ENCODE measurements at places on chromosomes 3 and 15. TPM values are rescaled to one million over a fixed set of nuclear protein-coding genes. Genes with fewer than 3 reads are reported as not detected.
A peak's percentile ranks its signal among the peaks of the same experiment; 100 is the strongest.

DNA sequence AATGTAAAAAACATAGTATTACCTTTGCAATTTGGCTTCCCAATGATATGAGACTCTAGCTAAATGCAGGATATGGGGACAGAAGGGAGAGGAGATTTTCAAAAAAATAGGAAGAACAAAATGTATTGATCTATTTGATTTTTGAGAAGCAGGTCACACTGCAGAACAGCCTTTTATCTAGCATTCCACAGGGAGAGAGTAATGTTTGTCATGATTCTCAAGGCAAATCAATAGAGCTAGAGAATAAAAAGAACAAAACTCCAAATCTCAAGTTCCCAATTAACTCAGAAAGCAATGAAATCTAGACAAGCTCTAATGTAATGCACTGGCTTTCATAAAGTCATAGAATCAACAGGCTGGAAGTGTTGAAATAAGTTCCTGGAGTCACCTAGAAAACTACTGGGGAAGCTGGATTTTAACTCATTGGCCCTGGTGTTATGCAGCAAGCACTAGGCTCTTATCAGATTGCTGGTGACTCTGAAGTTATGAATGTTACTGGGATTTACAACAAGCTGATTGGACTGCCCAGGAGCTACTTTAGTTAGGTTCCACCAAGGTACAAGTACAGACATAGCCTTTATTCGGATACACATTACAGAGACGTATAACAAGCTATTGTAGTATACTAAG, 442.8 kb downstream of the FGF12 start:
- no peak overlapping the region for H3K27ac ChIP-seq
- no peak for DNase-seq
- H3K4me3 ChIP-seq: no peak overlapping the region

- H3K4me3 ChIP-seq: no peak overlapping the region
- no peaks in the 10 kb centered on the region for H3K4me1 ChIP-seq
- H3K27ac ChIP-seq: no peak overlapping the region
- no peaks in the 10 kb centered on the region for H3K27me3 ChIP-seq
Observed at GRCh38 chr3:110493438-110494092, 578.1 kb upstream of the NECTIN3 start.

The SERPINI2 gene
- 0.27 TPM for total RNA-seq

The AHSG gene
- total RNA-seq: 1.6 TPM

- DNase-seq: peak; percentile 33
- no peak overlapping the region for H3K4me3 ChIP-seq
- H3K4me1 ChIP-seq: no peaks in the 10 kb centered on the region
- no peaks in the 10 kb centered on the region for H3K27me3 ChIP-seq
Observed at GRCh38 chr3:152524198-152525140, 255.7 kb downstream of the MBNL1 start.

- H3K4me3 ChIP-seq: no peak overlapping the region
- no peaks in the 10 kb centered on the region for H3K27me3 ChIP-seq
- no peaks in the 10 kb centered on the region for H3K4me1 ChIP-seq
- peak; percentile 22 for DNase-seq
- no peaks in the 10 kb centered on the region for H3K36me3 ChIP-seq
Observed at GRCh38 chr3:25856902-25857518, 67.1 kb downstream of the OXSM start.

DNA sequence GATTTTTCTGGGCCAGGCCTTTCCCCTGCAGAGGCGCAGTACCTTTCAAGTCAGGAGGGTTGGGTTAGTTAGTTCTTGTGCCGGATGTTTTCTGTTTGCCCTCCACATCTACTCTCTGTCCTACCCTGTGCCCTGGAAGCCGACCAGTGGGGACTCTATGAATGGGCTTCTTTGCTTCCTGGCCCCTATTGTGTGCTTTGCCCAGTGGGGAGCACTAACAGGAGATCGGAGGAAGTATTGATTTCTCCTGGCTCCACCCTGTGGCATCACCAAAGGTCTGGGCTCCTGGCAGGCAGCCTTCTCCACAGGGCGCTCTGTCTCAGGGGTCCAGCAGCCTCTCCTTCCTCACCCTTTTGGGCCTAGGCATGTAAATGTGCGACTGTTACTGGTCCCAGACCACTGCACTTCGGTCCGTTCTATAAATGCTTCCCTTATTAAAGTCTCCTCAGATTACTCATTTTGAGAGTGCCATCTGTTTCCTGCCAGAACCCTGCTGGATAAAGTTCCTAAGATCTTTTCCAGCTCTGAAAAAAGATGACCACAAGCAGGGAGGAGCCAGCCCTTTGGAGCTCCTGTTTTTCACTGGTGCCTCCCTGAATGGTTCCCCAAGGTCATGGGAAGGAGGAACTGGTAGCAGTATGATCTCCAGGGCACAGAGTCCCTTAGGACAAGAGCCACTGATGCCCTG, 44.5 kb downstream of the CTDSPL start:
- H3K4me3 ChIP-seq: no peak overlapping the region
- H3K27me3 ChIP-seq: no peaks in the 10 kb centered on the region
- peaks cover 38% of the 10 kb centered on the region for H3K4me1 ChIP-seq
- DNase-seq: no peak

Measured in HCT116 (cell line).